ENCODE measurements at places on chromosomes 7 and 10.

- DNase-seq = no peak
Measured at GRCh38 chr10:15744217-15744865, 24.6 kb upstream of the ITGA8 start.

GRCh38 chr7:27129729-27130539, 623 bp downstream of the HOXA4 start:
- DNase-seq = no peak

- no peak for DNase-seq
Measured at GRCh38 chr10:61883371-61884025, 18.0 kb upstream of the ARID5B start.

- no peak for DNase-seq
Measured at GRCh38 chr10:44706745-44707144, 204.4 kb upstream of the TMEM72 start.

DNA sequence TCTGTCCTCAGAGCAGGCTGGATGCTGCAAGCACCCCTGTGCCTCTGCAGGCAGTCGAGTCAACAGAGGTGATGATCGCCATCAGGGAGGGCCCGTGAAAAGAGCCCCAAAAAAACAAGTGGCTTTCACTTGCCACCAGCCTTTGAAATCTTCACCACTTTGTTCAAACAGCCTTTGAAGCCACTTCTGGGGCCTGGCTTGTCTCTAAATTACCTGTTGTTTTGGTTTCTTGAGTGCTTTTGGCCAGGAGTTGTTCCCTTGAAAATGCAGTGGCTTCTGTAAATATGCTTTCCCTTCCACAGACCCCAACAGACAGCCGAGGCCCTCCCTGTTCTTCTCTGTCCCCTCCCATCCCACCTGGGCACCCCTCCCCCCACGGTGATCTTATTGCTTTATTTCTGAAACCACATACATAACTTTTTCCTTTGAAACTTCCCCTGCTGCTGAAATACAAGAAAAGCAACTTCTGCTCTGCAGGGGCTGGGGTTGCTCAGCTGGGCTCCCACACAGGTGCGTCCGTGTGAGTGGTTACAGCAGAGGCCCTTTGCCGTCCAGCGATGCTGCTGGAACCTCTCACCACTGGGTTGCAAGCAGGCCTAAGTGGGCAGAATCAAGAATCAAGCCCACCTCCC, 283.8 kb upstream of the SHH start:
- DNase-seq = no peak

- DNase-seq = no peak
Measured at GRCh38 chr7:137996386-137996851, 5.5 kb downstream of the CREB3L2 start.

GRCh38 chr7:37212051-37212450, 236.6 kb downstream of the ELMO1 start:
- no peak for DNase-seq

DNA sequence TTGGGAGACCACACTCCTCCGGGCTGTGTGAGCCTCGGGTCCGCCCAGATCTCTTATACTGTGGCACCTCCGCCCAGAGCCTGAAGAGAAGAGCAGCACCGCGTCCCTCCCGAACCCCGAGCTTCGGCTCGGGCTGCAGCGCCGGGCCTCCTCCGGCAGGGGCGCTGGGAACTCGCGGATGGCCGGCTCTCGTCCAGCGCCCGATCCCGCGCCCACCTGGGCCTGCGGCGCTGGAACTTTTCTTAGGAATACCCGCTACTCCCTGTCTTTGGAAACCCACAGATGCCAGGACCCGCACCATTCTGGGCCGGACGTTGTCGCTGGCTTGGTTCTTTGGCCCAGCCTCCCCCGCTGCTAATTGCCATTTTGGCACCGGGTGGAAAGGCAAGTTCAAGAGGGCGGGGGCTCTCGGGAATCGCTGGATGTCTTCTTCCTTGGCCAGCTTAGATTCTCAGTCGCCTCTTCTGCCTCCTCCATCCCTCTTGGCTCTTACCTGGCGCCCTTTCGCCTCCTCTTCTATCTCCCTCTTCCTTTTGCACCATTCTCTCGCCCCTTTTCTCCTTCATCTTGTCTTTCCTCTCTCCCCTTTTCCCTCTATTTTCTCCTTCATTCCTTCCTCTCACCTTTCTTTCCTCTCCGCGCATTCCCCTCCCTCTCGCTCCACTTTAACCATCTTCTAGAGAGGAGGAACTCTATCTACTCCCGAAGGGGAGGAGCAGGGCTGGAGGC, 2.1 kb upstream of the SORCS3 start:
- DNase-seq = no peak

DNA sequence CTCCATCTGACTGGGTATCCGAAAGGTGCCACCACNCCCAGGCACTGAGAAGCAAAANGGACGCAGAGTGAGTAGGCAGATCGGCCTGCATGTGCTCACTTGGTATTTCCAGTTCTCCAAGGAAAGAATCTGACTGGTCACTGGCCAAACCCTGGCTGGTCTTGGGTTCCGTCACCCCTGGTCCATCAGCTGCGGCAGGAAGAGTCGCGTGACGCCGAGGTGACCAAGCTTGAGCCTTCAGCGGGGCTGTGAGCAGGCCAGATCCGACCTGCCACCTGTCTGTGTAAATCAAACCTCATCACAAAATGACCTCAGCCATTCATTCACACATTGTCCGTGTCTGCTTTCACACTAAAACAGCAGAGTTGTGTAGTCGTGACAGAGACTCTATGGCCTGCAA, 28.8 kb upstream of the CHST15 start:
- DNase-seq = no peak

DNA sequence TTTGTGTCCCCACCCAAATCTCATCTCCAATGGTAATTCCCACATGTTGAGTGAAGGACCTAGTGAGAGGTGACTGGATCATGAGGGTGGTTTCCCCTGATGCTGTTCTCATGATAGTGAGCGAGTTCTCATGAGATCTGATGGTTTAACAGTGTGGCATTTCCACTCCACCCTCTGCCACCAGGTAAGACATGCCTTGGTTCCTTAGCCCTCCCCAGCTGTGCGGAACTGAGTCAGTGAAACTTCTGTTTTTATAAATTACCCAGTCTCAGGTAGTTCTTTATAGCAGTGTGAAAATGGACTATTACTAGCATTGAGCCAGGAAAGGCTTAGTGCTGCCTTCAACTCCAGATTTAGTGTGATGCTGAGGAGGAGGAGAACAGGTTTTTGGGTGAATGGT, 222.2 kb downstream of the ADRA2A start:
- no peak for DNase-seq

GRCh38 chr7:75732764-75733630, 5.7 kb downstream of the HIP1 start:
- DNase-seq = no peak

DNA sequence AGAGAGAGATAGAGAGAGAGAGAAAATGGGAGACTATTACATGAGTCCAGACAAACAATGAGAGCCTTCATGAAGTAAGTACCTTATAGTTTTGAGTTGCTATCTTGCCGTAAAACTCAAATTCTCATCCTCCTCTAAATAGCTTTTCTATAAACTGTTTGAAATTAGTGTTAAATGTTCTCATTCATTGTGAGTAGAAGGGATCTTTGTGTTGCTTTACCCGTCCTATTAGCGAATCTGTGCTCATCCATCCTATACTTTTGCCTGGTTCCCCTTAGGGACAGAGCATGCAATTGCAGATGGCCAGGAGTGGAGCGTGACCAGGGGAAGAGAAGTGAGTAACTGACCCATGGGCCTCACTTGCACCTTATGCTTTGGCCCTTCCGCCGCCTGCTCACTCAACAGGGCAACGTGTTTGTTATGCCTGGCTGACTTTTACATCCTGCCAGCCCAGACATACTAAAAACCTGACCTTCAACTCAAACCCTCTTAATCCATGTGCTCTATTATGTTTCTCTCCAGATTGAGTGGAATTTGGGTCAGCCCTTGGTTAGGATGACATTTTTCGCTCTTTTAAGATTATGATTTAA, 244.2 kb upstream of the YAE1 start:
- no peak for DNase-seq

DNA sequence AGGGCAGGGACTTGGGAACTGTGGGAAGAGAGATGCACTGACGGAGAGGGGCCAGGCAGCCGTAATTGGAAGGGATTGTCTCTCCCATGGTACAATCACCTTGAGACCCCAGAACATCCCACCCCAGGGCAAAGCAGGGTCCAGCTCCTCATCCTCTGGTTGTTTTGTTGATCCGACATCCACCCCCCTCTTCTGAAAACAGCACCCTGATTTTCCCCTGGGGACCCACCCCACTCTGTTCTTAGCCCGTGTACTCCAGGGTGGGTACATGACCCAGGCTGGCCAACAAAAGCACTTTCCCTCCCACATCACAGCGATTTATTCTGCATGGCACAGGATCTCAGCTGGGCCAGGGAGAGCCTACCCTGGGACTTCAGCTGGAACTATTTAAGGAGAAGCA, 14.1 kb downstream of the PDZD7 start:
- DNase-seq = no peak

DNA sequence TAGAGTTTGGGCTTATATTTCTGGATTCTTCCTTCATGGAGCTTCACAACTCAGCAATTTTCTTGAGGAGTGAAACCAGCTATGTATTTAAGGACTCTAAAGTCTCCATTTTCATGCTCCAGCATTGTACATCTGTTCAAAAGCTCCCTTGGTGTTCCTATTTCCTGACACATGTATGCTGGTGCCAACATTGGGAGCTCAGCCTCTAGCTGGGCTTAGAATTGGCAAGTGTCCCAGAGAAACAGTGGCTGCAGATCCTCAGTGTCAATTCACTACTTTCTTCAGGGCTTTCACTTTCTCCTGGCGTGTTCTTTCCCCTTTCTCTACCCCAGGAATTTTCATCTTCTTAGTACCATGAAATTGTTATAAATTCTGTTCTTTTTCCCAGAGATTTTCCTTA, 103.1 kb downstream of the ZNF467 start:
- no peak for DNase-seq

DNA sequence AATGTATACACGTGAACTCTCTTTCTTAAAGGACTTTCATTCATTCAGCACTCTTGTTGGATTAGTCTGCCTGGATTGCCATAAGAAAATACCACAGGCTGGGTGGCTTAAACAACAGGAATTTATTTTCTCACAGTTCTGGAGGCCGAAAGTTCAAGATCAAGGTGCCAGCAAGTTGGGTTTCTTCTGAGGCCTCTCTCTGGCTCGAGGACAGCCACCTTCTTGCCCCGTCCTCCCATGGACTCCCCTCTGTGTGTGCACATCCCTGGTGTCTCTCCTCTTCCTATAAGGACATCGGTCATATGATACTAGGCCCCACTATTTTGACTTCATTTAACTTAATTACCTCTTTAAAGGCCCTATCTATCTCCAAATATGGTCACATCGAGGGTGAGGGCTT, 110.4 kb upstream of the BMPER start:
- DNase-seq = no peak

DNA sequence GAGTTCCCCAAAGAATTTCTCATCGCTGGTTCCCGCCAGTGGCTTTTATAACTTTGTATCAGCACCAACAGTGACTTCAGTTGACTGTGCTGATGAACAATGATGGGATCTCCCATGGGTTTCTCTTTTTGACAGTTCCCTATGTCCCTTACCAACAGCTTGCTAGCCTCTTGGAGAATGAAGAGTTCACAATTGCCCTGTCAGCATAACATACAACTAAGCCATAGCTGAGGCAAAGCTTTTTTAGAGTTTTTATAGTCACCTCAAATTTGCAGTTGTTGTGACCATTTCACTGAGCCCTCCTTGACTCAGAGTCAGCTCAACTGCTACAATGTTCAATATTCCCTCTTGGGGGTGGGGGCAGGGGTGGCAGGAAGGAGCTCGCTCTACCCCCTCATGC, 179.8 kb downstream of the TFEC start:
- DNase-seq = no peak

GRCh38 chr10:121404611-121405010, 193.6 kb downstream of the FGFR2 start:
- DNase-seq = no peak

DNA sequence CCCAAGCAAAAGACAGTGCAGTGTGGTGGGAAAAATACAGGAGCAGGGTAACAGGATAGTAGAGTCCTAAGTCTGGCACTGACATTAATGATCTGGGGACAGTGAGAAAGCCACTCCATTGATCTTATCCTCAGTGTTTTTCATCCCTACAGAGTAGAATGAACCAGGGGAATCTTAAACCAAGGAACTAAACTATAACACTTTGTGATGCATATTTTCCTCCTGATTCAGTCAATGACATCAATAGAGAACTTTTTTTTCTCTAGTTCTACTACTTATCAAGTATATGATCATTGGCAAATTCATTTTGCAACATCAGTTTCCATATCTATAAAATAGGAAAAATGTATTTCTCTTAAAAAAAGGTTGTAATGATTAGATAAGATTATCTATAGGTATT, 151.1 kb downstream of the TMEM26 start:
- no peak for DNase-seq

DNA sequence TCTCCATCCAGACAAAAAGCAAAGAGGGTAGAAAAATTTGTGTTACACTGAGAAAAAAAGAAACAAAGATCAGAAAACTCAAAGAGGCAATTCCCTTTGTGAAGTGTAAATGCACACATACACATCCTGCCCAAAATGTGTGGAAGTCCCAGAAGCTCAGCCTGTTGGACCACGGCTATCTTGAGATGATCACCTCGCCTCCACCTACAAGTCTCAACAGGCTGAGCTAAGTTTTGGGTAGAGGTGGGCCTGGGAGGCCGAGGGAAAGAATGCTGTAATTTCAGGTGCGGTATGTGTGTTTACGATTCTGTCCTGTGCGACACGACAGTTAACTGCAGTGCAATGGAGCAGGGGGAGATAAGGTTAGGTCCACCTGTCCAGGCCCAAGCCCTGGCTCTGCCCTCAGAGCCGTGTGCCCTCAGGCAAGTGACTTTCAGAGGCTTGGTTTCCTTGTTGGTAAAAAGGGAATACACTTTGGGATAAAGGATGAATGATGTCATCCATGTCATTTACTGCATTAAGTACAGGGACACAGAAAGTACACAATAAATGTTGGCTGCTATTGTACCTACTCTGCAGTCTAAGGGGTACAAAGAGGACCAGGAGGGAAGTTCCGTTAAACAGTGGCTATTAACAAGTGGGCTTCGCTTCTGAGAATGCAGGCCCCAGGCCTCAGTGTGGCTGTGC, 67.3 kb downstream of the AFAP1L2 start:
- no peak for DNase-seq

DNA sequence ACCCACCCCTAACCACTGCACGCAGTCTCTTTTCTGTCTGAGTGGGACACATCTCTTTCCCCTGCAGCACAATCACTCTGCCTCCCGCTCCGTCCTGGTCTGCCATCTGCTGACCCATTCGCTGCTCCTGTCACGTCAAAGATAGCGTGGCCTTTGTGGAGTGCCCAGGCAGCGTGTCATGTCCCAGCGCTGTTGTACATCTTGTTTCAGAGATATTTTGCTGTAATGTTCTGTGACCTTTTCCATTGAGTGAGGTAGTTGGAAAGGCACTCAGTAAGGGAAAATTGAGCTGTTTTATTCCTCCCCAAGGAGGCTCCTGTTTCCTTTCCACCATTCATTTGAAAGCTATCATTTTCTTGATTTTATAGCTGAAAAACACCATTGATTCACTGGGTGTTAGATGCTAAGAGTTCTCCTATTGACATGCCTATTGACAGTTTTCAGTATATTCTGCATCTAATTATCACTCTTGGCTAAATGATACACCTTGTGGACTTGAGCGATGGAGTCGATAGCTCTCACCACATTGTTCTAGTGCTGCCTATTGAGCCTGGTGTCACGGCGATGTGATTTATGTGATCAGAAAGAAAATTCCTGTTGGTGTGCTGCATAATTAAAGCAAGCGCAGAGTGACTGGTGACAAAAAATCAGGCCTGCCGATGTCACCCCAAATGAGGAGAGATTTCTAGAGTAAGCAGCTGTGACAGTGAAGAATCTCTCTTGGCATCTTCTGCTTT, 372.6 kb downstream of the LRMDA start:
- DNase-seq = no peak

All from stimulated activated CD4-positive, alpha-beta T cell treated with anti-CD3 and anti-CD28 coated beads, TNF-alpha, amount 100 ng/mL, for 1 hour (primary cell).